NCI-H1930 (cell line): ENCODE measurements at places on chromosomes 3 and 15.

- no peak for DNase-seq
Observed at GRCh38 chr15:82803793-82804574, 1.9 kb downstream of the FSD2 start.

DNA sequence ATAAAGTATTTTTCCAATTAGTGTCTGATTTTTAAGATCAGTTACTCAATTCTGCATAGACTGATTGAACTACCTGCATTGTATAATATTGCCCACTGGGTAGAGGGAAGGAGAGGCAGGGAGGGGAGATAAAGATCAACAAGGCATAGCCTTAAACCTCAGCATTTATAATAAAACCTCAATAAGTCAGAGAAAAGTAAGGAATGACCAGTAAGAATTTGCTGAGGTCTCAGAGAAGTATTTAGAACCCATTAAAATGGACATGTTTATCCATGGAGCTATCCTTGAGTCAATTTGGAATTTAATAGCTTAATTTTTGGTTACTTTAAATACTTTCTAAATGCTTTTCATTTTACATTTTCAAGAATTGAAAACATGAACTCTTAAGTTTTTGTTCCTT lies 62.5 kb downstream of the ARMC8 start:
- DNase-seq: no peak

DNA sequence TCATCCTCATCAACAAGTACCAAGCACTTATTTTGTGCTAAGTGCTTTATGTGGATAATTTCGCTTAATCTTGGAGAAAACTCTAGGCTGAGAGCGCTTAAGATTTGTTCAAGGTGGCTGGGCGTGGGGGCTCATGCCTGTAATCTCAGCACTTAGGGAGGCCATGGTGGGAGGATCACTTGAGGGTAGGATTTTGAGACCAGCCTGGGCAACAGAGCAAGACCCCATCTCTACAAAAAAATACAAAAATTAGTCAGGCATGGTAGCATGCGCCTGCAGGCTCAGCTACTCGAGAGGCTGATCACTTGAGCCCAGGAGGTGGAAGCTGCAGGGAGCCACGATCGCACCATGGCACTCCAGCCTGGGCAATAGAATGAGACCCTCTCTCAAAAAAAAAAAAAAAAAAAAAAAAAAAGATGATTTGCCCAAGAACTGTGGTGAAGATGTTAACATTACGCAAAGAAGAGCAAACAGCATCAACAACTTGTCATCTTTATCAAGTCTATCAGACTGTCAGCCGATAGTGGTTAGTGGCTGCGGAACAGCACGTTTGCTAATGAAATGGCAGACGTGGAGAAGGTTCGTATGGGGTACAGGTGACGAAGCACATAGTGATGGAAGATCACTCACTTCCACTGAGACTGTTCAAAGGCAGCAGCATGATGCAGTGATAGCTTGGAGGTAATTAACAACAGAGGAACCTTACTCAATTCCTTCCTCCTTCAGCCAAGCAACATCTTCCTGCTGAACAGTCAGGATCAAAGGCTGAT lies 27.7 kb downstream of the NRROS start:
- DNase-seq: no peak

DNA sequence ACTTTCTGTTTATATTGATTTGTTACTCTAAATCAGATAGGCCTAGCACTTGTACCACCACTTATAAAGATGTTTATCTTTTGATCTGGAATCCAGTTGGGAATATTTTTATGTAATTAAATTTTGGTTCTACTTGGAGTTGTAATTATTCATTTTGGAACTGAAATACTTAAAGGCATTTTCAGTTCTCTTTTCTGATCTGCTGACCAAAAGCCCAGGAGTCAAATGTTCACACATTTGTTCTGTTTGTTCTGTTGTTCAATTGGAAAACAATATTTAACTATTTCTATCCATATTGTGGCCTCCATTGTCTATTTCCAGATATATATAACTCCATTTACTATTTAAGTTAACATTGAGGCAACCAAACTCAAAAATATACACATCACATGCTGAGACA lies 912.4 kb upstream of the EPHA6 start:
- DNase-seq: no peak

GRCh38 chr3:142693136-142693853 lies 30.5 kb upstream of the TRPC1 start:
- DNase-seq: no peak

GRCh38 chr3:77456906-77457305 lies 417.0 kb downstream of the ROBO2 start:
- DNase-seq: no peak

DNA sequence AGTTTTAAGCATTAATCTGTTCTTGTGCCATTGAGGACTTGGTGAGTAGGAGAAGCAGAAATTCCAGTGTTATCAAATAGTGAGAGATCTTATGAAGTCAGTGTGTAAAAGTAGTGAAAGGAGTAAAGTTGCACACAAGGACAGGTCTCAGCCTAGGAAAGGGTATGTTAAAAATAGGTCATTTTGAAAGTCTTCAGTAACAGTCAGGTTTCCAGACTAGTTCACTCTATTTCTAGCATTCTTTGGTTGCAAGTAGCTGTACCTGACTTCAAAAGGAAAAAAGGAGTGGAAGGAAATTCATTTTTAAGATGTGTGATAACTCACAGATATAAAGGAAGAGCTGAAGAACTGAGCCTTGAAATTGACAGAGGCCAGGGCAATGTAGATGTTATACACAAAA lies 250.1 kb upstream of the SATB1 start:
- DNase-seq: no peak

DNA sequence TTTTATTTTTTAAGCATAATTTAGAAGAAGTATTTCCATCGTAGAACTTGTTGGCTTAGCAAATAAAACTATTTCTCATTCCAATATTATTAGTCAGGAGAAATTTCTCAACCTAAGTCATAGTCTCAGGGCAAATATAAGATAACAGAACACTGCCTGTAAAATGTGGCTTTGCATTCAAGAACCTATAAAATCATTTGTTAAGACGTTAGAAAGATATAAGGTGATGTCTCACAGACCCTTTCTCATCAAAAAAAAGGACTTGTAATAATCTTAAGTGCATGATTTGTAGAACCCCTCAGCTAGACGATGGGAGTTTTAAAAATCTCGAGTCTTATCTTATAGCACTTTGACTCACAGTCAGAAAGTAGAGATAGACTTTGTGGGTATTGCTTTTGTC lies 314.7 kb upstream of the CFAP20DC start:
- no peak for DNase-seq

- DNase-seq: no peak
Observed at GRCh38 chr3:129609591-129610182, 3.2 kb upstream of the PLXND1 start.

DNA sequence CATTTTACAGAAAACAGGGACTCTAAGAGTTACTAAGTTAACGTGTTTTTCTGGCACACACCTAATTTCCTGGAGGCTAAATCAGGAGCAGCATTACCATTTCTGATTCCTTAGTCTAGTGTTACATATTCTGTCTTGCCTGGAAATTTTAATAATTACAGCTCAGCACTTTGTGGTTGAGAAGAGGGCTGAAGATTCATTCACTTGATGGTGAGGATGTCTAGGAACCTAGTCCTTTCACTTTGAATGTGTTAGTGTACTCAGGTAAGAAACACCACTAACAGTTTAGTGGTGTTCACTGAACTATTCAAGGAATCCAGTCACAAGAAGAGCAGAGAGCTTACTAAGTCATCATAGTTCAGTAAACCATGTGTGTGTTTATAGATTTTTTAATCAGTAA lies 102.8 kb downstream of the STT3B start:
- no peak for DNase-seq

DNA sequence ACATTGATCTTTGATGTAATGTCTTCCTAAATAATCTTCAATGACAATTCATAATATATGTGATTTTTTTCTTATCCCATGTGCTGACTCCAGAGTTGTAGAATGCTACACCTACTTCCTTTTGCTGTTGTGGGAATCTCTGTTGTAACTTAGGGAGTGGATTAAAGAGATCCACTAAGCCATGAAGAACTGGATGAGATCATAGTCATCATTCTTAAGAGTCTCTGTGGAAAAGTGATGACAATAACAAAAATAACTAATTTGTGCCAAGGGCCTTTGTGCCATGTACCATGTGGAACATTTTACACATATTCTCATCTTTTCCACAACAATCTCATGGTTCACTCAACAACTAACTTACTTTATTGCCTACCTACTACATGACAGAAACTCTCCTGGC lies 162.9 kb upstream of the PDZRN3 start:
- DNase-seq: no peak

GRCh38 chr15:93941697-93942096 lies 289.7 kb upstream of the MCTP2 start:
- no peak for DNase-seq

- no peak for DNase-seq
Observed at GRCh38 chr3:535566-536416, 339.2 kb downstream of the CHL1 start.

GRCh38 chr3:105316331-105316730 lies 50.4 kb upstream of the ALCAM start:
- DNase-seq: no peak

GRCh38 chr3:48470286-48470685 lies 23.7 kb downstream of the ATRIP start:
- DNase-seq: no peak

GRCh38 chr3:21326704-21327475 lies 424.1 kb downstream of the ZNF385D start:
- no peak for DNase-seq

GRCh38 chr15:61921093-61921492 lies 139.2 kb downstream of the VPS13C start:
- DNase-seq: no peak

GRCh38 chr15:99168601-99169580 lies 64.0 kb downstream of the SYNM start:
- no peak for DNase-seq

- no peak for DNase-seq
Observed at GRCh38 chr3:41867533-41867932, 94.4 kb downstream of the ULK4 start.

- DNase-seq: no peak
Observed at GRCh38 chr15:69305933-69306568, 7.3 kb downstream of the PAQR5 start.

DNA sequence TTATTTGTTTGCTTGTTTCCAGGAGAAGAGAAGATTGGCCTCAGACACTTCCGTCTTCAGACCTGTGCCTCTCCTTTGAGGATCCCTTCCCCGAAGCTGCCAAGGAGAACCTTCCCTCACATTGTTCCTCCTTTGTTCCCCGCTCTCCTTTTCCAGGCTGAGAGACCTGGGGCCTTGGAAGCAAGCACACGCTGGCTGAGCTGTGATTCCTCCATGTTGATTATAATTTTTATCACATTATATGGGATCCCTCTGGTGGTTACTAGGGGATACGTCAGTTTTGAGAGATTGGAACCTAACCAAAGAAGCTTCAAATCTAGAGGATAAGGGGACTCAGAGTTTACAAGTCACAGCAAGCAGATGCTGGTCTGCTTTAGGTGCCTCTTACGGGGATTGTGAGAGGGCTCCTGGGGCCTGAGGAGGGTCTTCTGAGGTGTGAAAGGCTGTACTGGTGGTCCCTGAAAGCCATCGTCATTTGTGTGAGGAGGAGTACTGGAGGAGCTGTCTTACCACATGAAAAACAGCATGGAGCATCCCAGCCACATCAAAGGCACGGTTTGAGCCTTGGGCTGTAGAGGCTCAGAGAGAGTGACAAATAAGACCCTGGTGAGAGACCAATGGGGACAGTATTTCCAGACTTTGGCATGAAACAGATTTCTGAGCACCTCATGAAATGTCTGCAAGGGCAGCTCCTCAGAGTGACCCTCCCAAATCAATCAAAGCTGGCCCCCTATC lies 760.1 kb upstream of the CFAP20DC start:
- DNase-seq: no peak

- no peak for DNase-seq
Observed at GRCh38 chr3:125006291-125006731, 49.5 kb downstream of the HEG1 start.

DNA sequence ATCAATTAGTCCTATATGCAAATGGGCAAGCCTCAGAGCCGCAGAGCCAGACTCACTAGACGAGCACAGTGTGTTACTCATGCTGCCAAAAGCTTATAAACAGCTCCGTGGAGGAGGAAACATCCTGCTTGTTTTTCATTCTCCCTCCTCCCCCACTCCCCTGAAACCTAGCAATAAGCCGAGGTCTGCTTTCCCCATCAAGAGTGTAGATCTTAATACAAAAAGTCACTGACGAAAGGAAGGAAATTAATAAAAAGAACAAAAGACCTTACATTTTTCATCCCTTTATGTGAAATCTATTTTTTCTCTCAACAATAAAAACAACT lies 88.5 kb downstream of the XXYLT1 start:
- DNase-seq: no peak

DNA sequence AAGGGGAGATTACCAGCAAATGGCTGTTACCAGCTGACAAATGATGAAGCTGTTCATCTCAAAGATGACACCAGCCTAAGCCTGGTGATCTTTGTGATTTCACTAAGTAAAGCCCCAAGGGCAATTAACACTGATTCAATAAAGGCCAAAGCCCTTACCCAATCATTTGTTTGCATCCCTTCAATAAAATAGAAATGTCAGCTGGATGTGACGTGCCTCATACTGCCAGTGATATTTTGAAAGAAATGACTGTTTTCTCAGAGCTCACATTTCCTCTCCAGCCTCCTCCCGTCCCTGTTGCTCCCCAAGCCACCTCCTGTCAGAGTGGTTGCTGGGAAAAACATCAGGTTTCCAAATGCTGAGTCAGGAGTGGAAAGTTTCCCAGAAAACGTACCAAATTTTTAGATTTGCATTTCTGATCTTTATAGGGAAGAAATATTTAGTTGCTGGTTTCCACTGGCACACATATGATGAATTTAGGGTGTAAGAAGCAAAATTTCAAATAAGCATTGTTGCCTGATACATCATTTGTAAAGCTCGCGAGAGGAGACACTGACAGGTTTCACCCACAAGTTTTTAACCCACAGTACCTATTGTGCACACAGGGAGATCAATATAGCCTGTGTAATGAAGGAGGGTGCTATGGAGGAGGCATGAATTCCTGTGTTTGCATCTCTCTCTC lies 21.0 kb downstream of the C2CD4A start:
- DNase-seq: no peak

- DNase-seq: no peak
Observed at GRCh38 chr3:134768837-134769236, 26.2 kb upstream of the EPHB1 start.

DNA sequence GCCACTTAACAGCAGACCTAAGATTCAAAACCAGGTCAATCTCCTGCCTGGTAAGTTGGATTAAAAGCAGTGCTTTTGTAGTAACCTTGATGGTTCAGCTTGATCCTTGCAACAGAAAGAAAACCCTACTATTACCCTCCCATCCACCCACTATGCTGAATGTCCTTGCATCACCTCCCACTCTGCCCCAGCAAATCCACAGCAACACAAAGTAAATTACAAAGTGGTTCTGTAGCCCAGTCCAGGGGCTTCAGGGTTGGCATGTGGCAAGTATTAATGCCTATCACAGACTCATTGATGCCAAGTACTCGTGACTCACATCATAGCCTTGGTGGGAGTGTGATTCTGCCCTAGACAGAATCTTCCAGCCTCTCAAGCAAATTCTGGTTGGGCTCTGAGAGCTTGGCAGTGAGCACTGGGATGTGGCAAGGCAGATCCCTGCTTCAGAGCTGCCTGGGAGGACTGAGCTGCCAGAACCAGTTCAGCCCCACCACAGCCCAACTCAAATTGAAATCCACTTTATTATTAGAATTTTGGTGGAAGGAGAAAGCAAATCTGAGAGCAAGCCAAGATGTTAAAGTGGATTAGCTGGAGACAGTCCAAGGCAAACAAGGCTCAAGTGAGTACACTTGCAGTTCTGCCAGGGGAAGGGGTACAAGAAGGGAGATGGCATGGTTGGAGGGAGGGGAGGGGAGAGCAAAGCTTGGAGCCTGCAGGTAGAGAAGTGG lies 225.8 kb upstream of the UMPS start:
- DNase-seq: no peak
